Stimulated activated CD4-positive, alpha-beta T cell treated with anti-CD3 and anti-CD28 coated beads, Interleukin-15, amount 100 ng/mL, for 1 hour (primary cell): ENCODE measurements at places on chromosomes 11 and 22.

GRCh38 chr22:49359076-49359475 is 468.6 kb downstream of the BRD1 start:
- no peak for DNase-seq

DNA sequence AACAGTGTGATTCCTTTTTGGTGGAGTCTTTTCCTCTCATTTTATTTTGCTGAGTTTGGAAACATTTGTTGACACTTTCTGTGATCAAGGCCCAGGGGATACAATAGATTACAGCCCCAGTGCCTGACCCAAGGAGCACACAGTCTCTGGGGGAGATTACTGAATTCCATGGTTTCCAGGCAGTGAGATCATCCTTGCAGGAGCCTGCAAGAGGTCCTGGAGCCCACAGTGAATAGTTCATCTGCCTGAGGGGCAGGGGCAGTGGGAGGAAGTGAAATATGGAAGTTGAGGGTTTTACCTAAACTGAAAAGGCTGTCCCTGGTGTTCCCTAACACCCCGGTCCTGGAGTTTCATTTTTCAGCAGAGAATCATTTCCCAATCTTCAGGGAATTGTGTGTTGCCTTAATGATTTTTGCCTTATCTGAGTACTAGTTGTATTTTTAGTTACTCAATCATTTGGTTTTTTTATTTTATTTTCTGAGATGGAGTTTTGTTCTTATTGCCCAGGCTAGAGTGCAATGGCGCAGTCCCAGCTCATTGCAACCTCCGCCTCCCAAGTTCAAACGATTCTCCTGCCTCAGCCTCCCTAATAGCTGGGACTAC is 7.7 kb downstream of the CCS start:
- no peak for DNase-seq

- DNase-seq: no peak
These were observed 134.8 kb downstream of the C11orf58 start for GRCh38 chr11:16873289-16873688.

DNA sequence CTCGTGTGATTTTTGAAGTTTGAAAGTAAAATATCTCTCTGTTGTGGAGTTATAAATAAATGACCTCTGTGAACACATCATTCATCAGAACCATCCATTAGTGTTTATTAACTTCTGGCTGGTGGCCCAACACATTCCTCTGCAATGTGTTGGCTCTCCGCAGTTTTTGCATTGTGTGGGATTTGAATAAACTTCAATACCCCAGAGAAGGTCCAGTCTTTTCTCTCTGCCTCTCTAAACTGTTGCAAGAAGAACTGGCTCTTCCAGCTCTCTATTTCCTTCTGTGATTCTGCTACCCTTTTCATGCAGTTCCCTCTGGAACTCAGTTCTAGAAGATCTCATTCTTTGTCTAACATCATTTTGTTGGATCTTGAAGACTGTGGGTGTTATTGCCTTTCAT is 125.0 kb upstream of the ARHGAP42 start:
- DNase-seq: no peak

GRCh38 chr11:35629914-35630313 is 11.7 kb downstream of the FJX1 start:
- DNase-seq: no peak

DNA sequence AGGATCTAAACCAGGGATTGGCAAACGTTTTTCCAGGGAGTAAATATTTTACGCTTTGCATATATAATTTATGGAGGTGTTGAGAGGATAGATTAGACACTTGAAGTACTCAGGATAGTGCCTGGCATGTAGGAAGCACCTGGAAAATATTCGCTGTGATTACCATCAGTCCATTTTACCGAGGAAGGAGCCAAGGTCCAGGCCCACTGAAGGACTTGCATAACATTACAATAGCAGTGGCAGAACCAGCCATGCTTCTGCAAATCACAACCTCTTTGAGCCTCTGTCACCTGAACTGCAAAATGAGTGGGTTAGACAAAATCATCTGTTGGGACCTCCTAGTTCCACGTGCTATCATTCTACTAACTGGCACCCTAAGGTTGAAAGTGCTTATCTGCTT is 5.4 kb downstream of the FUT4 start:
- no peak for DNase-seq

- no peak for DNase-seq
These were observed 262.3 kb downstream of the SOX6 start for GRCh38 chr11:16093889-16094653.

DNA sequence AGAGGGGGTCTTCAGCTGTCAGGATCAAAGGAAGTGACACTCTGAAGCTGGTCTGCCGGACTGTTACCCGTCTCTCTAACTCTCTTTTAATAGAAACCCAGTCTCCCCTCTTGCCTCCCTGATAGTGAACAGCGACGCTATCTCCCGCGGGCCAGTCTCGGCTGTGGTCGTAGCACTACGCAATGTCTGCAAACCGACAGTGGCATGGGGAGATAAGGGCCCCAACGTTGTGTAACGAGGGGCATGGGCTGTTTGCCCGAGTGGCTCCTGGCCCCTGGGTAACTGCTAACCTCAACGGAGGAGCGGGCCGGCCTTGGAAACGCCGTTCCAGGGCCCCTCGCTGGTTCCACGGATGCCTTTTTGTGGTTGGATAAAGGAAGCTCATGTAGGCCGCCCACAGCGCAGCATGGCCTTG is 23.3 kb downstream of the ZBTB16 start:
- DNase-seq: no peak

- no peak for DNase-seq
These were observed 13.0 kb downstream of the MYO7A start for GRCh38 chr11:77141034-77141433.

DNA sequence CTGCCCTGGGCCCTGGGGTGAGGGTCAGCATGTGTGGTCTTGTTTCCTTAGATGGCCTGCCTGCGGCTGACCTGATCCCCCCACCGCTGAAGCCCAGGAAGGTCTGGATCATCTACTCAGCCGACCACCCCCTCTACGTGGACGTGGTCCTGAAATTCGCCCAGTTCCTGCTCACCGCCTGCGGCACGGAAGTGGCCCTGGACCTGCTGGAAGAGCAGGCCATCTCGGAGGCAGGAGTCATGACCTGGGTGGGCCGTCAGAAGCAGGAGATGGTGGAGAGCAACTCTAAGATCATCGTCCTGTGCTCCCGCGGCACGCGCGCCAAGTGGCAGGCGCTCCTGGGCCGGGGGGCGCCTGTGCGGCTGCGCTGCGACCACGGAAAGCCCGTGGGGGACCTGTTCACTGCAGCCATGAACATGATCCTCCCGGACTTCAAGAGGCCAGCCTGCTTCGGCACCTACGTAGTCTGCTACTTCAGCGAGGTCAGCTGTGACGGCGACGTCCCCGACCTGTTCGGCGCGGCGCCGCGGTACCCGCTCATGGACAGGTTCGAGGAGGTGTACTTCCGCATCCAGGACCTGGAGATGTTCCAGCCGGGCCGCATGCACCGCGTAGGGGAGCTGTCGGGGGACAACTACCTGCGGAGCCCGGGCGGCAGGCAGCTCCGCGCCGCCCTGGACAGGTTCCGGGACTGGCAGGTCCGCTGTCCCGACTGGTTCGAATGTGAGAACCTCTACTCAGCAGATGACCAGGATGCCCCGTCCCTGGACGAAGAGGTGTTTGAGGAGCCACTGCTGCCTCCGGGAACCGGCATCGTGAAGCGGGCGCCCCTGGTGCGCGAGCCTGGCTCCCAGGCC is 12.7 kb downstream of the TMEM121B start:
- no peak for DNase-seq

DNA sequence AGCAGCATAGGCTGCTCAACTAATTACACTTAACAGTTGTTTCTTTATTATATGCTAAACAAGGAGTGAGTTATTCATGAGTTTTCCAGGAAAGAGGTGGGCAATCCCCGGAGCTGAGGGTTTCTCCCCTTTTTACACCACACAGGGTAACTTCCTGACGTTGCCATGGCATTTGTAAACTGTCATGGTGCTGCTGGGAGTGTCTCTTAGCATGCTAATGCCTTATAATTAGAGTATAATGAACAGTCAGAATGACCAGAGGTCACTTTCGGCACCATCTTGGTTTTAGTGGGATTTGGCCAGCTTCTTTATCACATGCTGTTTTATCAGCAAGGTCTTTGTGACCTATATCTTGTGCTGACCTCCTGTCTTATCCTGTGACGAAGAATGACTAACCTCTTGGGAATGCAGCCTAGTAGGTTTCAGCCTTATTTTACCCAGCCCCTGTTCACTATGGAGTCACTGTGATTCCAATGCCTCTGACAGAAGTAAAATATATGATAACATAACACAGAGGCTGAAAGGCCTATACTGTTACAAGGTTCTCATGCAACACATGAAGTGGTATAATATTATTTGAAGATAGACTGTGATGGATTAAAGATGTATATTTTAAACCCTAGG is 41.3 kb upstream of the RDX start:
- no peak for DNase-seq

GRCh38 chr22:40498420-40499208 is 128.2 kb downstream of the SGSM3 start:
- no peak for DNase-seq

DNA sequence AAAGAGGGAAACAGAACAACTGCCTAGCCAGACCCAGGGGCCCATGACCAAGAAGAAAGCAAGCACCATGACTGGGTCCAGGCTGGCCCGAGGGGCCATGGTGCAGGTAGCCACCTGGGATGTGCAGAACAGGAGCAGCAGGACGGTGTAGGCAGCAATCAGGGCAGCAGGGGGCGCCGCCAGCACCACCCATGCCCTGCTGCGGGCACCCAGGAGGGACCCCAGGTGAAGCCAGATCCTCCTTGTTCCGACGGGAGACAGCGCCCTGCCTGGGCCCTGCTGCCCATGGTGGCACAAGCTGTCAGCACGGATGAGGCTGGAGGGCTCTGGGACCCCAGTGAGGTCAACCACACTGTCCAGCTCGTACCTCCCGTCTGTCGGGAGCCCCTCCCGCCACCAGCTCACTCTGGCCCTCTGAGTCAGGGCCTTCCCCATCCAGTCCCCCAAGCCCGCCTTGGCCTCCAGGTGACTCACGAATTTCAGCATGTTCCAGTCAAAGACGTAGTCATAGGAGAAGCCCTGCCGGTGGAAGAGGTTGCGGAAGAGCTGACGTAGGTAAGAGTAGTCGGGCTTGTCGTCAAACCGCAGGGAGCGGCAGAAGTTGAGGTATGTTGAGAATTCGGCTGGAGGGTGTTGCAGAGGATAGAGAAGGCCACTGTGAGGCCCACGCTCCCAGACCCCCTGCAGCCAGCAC is 18.8 kb downstream of the CSNK1E start:
- DNase-seq: no peak

- no peak for DNase-seq
These were observed 6.6 kb upstream of the FLI1 start for GRCh38 chr11:128687321-128687720.

- DNase-seq: no peak
These were observed 1.9 kb downstream of the PATL1 start for GRCh38 chr11:59666969-59667368.

- DNase-seq: no peak
These were observed 18.1 kb downstream of the CHST1 start for GRCh38 chr11:45647329-45647728.

GRCh38 chr11:44246726-44247125 is 63.2 kb downstream of the ALX4 start:
- DNase-seq: no peak

GRCh38 chr11:45155627-45156180 is 9.3 kb downstream of the PRDM11 start:
- no peak for DNase-seq

DNA sequence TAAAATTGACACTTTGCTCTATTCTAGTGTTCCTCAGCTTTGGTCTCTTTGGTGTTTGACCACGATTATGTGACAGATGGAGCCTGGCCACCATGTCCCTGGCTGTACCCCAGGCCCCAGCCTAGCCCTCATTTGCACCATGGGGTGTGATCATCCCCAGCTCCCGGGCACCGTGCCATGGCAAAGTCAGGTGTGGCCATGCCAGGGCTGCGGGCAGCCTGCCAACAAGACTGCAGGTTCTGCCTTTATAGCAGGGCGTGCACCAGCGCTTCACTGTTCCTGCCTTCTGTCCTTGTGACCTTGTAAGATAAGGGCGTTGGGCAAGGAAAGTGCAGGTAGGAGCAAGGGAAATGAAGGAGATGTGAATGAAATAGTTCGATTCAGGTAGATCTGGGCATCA is 22.4 kb upstream of the APOBEC3A start:
- no peak for DNase-seq

DNA sequence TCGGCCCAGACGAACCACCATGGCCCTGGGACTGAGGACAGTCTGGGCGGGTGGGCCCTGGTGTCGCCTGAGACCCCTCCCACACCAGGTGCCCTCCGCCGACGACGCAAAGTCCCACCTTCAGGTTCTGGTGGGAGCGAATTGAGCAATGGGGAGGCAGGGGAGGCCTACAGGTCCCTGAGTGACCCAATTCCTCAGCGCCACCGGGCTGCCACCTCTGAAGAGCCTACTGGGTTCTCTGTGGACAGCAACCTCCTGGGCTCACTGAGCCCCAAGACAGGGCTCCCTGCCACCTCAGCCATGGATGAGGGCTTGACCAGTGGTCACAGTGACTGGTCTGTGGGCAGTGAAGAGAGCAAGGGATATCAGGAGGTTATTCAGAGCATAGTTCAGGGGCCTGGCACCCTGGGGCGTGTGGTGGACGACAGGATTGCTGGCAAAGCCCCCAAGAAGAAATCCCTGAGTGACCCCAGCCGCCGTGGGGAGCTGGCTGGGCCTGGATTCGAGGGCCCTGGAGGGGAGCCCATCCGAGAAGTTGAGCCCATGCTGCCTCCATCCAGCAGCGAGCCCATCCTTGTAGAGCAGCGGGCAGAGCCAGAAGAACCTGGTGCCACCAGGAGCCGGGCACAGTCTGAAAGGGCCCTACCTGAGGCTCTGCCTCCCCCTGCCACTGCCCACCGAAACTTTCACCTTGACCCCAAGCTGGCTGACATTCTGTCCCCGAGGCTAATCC is 2.8 kb downstream of the ARHGEF17 start:
- no peak for DNase-seq

DNA sequence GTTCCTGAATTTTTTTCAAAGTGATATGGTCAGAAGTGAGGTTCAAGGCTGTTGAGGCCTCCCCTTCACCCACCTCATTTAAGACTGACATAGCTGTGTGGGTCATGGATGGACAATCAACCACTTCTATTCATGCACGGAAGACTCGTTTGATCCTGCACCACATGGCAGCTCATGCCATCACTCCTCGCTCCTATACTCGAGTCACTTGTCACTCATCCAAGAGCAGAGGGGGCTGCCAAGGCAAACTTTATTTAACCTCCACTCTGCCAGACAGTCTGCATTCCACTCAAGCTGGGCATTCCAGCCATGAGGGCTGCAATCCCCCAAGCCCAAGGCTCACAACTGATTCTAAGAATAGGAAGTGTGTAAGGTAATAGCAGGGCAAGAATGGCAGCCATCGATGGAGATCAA is 34.1 kb downstream of the SNX19 start:
- no peak for DNase-seq

GRCh38 chr22:33605666-33606065 is 314.6 kb downstream of the LARGE1 start:
- DNase-seq: no peak

GRCh38 chr11:1853376-1854131 is 670 bp downstream of the LSP1 start:
- DNase-seq: no peak

DNA sequence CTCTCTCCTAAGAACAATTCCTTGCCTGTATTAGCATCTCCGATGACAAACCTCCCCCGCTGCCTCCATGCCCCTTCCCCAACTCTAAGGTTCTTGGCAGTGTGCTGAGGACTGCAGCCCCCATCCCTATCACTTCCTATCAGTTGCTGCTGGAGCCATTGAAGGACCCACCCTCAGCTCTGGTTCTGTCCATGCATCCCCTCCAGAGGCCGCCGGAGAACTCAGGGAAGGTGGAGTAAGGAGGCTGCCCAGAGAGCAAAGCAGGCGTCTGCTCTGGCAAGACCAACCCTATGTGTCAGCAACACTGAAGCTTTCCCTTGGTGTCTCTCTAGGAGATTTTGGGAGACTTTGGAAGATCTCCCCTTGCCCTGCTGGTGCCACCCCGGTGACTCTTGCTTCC is 1139.5 kb downstream of the TBC1D22A start:
- no peak for DNase-seq
